ENCODE measurements at places on chromosomes 5 and 9. TPM values are rescaled to one million over a fixed set of nuclear protein-coding genes. Genes with fewer than 3 reads are reported as not detected.

MAP1B gene
- total RNA-seq, result 156 TPM

PCDHB15 gene
- 1.3 TPM for total RNA-seq

- DNase-seq, result no peak
Observed at GRCh38 chr5:114407783-114408182, 45.9 kb downstream of the KCNN2 start.

DNA sequence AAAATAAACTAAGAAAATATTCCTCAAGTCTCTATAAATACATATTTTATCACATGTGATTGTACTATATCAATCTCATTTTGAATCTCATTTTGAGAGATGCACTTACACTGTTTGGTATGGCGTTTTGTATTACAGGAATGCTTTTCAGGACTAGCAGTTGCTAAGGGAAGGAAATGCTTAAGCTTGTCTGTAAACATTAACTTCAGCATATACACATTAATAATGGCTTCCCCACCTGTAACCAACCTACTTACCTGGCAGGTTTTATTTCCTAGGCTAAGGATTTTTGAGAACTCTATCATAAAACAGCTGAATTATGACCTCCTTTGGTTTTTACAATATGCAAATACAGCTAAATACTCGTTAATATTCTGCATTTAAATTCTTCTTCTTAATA lies 141.0 kb upstream of the GRHPR start:
- DNase-seq, result peak; percentile 42

TLX3 gene
- total RNA-seq, result 0.35 TPM

- no peak for DNase-seq
Observed at GRCh38 chr5:135533794-135534193, 2.0 kb downstream of the NEUROG1 start.

- DNase-seq, result no peak
Observed at GRCh38 chr5:14166437-14166836, 23.3 kb downstream of the TRIO start.

- DNase-seq, result no peak
Observed at GRCh38 chr9:87620731-87621322, 105.1 kb upstream of the CTSL start.

PCDHA3 gene
- total RNA-seq, result 0.17 TPM

DOCK8 gene
- 1.6 TPM for total RNA-seq

IFNA2 gene
- not detected for total RNA-seq

TNFSF15 gene
- total RNA-seq, result 1.3 TPM

DNA sequence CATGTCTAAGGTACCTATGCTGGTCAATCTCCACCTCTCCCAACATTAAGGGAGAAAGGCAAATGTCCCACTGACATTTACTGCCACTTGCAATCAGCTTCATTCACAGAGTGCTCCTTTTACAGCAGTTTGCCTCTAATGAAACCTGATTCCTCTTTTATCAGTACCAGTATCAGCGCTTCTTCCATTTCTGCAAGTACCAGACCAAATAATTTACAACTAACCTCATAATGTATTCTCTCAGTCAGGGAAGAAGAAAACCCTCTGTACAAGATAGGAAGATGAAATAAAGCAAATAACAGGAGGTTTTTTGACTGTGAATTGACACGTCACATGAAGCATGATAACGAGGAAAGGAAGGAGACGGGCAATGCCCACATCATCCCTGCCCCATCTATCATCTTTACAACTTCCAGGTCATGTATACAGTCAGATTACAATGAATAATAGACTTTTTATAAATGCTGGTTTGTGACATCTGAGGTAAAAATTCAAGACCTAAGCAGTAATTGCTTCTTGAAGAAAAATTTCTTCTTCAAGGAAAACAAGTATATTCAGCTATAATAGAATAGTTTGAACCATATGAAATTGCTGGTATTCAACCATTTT lies 21.9 kb downstream of the ABITRAM start:
- no peak for DNase-seq

- no peak for DNase-seq
Observed at GRCh38 chr5:68010740-68011139, 204.8 kb upstream of the PIK3R1 start.

GRCh38 chr5:130529511-130530485 lies 625.5 kb downstream of the CHSY3 start:
- DNase-seq, result peak; percentile 18

GRCh38 chr5:173733021-173733420 lies 116.6 kb upstream of the BOD1 start:
- DNase-seq, result no peak

FANCG gene
- 13.0 TPM for total RNA-seq

HRH2 gene
- 0.10 TPM for total RNA-seq

- DNase-seq, result no peak
Observed at GRCh38 chr9:127825319-127826051, 22.8 kb downstream of the FPGS start.

- no peak for DNase-seq
Observed at GRCh38 chr9:22373636-22374035, 73.0 kb upstream of the DMRTA1 start.

DNA sequence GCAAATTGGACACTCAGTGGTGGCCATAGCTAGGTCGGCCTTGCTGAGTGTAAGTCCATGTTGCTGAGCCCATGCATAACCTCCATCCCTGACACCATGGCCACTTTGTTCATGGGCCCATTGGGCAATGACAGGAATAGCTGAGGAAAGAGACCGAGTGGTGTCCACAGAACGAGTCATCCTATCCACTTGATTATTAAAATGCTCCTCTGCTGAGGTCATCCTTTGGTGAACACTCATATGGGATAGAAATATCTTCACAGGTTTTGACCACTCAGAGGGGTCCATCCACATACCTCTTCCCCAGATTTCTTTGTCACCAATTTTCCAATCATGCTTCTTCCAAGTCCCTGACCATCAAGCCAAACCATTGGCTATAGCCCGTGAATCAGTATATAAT lies 63.6 kb downstream of the PPIC start:
- peak; percentile 40 for DNase-seq

- DNase-seq, result peak; percentile 71
Observed at GRCh38 chr9:124260769-124261603, 3.2 kb downstream of the NEK6 start.

DNA sequence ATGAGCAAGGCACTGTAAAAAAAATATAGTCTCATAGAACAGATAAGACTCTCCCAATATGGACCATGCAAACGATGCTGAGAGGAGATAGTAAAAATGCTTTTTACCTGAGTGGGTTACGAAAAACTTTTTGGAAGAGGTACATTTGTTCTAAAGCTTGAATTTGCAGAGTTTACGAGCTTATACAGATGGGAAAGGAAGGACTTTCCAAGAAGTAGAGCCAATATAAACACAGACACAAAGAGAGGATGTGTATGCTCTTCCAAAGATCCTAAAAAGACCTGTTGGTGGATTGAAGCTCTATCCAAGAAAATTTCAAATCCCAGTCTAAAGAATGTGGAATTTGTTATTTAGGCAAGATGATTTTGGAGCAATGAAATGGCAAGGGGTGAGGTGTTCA lies 127.1 kb upstream of the SLCO6A1 start:
- no peak for DNase-seq

DNA sequence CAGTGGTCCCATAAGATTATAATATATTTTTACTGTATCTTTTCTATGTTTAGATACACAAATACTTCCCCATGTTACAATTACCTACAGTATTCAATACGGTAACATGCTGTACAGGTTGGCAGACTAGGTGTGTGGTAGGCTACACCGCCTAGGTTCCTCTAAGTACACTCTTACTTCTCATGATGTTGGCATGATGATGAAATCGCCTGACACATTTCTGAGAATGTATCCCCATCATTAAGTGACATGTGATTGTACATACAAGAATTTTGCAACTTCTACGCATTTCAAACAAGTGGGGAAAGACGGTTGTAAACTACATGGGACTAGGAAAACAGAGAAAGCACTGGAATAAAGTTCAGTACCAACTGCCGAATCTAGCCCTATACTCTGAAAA lies 53.3 kb downstream of the SETX start:
- DNase-seq, result no peak

DNA sequence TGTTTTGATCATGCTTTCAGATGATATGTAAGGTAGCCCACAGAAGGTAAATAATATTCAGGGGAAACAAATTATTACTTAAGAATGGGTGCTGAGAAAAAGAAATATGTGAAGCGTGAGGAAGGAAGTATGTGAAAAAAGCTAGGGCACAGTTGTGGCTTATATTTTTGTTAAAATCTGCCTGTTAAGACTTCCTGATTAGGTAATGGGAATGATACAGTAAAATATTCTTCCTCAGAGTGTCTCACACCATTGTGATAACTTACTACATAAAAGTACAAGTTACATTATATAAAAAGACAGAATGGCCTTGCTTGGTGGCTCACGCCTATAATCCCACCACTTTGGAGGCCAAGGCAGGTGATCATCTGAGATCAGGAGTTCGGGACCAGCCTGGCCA lies 18.7 kb upstream of the PARP8 start:
- no peak for DNase-seq

SLCO4C1 gene
- total RNA-seq, result 12.0 TPM

LRRC14B gene
- not detected for total RNA-seq

GRCh38 chr5:22649074-22649473 lies 204.1 kb downstream of the CDH12 start:
- DNase-seq, result peak; percentile 1

- DNase-seq, result no peak
Observed at GRCh38 chr9:97292200-97292599, 15.3 kb upstream of the CCDC180 start.

PLAC8L1 gene
- total RNA-seq, result not detected

CAMK2A gene
- not detected for total RNA-seq

LCN1 gene
- not detected for total RNA-seq

NXNL2 gene
- total RNA-seq, result 5.2 TPM

DNA sequence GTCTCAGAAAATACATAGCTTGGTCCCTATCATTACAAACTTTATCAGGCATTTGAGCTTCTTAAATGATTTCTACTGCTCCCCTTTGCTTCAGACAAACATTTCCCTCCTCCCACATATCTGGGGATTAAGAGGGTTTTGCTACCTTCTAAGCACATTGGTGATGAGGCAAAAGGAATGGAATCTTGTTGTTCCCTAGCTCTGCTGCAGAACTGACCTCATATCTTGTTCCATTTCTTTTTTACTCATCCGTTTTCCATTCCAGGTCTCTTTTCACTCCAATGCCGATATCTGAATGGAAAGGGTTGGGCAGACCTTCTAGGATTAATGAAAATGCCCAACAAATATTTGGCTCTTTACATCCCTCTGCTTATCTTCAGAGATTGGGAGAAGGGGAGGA lies 444.6 kb downstream of the ZNF608 start:
- peak; percentile 37 for DNase-seq

DNA sequence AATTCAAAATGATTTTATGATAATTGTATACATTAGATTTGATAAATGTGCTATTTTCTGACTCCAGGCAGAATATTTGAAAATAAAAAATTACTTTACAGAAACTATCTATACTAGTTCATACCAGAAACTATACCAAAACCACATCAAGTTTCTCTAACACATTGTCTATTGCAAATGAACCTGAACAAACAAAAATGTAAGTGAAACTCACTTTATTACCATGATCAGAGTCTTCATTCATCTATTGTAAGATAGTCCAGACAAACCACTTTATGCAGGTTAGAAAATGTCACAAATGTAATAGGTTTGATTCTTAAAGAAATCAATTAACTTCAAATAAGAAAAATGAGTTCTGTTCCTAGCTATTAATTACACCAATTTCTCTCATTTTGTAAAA lies 99.4 kb downstream of the OXCT1 start:
- no peak for DNase-seq

DNA sequence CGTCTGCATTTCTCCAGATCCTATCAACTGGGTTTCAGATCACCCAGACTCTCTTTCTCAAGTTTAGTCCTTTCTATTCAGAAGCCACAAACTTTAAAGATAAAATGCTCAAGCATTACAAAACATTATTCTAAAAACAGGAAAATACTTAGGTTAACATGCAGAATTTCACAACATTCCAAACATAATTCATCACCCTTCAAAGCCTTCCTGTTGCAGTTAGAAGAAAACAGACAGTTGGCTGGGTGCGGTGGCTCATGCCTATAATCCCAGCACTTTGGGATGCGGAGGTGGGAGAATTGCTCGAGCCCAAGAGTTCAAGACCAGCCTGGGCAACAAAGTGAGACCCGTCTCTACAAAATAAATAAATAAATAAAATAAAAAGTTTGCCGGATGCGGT lies 7.7 kb upstream of the OCLN start:
- DNase-seq, result peak; percentile 44

DNA sequence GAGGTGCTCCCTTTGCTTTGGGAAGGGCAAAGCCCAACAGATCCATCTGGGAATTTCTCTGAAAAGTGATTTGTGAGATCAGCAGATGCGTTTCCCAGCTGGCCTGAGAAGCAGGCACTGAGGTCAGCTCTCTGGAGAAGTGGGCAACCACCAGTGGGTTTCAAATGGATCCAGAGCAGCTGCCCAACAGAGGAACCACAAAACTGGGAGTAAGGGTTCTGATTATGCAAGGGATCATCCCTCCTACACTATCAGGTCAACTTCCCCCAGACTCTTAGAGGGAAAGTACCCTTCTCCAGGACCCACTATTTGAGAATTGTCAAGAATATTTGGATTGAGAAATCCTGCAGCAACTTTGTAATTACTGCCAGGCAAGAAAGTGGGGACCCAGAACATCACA lies 21.7 kb downstream of the CCL28 start:
- no peak for DNase-seq

DNA sequence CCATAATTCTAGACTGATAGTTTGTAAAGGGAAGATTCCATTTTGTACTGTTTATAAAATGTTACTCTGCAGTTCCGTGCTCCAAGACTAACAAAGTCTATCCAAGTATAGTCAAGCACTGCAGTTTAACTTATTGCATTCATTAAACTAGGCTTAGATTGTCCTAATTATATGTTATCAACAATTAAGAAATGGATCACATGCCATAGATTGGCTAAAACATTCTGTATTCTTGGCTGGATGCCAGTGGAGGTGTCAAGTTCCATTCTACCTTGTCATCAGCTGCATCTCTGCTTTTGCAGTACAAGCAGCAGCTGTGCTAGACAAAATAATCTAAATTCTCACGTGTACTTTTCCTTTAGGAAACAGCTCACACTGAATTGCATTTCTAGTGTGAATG lies 69.4 kb upstream of the MEF2C start:
- peak; percentile 42 for DNase-seq

LCN15 gene
- total RNA-seq, result not detected

GRCh38 chr5:80275347-80275746 lies 19.5 kb upstream of the SERINC5 start:
- DNase-seq, result peak; percentile 40

- DNase-seq, result no peak
Observed at GRCh38 chr5:84197538-84197937, 187.1 kb downstream of the EDIL3 start.

PCDHGC3 gene
- total RNA-seq, result 11.8 TPM

DROSHA gene
- total RNA-seq, result 105 TPM

DNA sequence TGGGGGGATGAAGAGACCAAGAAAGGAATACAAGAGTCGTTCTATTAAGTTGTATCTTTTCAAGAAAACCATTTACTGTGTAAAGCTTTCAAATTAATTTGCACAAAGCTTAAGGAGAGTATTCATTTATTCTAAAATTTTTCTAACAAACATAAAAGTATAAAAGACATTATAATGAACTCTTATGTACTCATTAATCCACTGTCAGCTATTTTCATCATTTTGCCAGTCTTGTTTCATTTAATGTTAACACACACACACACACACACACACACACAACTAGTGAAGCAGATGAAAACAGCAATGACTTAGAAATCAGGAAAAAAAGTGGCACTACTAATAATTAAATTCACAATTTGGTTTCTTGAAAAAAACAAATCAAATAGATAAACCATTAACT lies 176.7 kb downstream of the TLE1 start:
- DNase-seq, result no peak
